ENCODE measurements at places on chromosomes 11 and 22. TPM values are rescaled to one million over a fixed set of nuclear protein-coding genes. Genes with fewer than 3 reads are reported as not detected.

DNA sequence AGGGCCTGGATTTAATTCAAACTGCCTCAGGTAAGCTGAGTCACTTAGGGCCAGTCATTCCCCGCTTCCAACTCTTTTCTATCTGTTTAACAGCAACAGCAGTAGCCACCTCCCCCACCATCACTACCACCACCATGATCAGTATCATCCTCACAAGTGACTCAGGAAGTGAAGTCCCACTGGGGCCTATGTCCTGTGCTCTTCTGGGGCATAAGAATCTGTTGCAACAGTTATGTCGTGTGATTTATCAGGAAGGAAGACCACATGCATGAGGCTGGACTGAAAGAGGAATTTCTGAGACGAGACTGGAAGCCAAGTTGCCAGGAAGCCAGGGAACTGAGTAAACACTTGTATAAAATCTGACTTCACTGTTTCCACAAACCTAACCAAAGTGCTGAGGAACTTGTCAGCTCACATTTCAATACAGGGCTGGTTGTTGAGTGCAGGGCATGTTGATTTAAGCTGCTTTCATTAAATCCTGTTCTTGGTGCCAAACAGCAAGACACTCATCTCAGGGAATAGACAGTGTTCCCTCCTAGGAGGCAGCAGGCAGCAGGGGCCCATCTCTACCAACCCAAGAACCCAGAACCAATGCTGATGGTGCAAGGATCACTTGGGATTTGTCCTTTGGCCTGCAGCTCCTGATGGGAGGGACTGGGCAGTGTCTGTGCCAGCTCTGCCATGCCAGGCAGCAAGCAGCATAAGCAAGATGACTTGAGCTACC is 226.7 kb upstream of the NARS2 start:
- peak; percentile 88 for DNase-seq

GRCh38 chr11:44572884-44573283 is 7.4 kb downstream of the CD82 start:
- DNase-seq, result no peak

DNA sequence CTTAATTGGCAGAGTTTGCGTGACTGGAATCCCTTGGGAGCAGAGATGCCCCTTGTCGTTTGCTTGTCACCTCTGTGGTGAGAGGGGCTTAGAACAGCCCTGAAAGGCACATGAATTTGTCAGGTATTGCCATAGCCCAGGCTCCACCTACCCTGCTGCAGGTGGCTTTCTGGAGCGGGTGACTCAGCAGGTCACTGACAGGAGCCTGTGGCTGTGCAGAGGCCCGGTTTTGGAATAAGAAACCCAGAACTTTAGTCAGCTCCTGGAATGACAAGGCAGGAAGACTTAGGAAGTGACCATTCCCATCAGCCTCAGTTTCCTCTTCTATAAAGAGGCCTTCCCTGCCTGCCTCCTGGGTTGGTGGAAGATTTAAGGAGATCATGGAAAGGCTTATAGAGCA is 539.7 kb downstream of the INSC start:
- DNase-seq, result no peak

GRCh38 chr11:87359401-87359800 is 321.7 kb downstream of the TMEM135 start:
- DNase-seq, result no peak

DNA sequence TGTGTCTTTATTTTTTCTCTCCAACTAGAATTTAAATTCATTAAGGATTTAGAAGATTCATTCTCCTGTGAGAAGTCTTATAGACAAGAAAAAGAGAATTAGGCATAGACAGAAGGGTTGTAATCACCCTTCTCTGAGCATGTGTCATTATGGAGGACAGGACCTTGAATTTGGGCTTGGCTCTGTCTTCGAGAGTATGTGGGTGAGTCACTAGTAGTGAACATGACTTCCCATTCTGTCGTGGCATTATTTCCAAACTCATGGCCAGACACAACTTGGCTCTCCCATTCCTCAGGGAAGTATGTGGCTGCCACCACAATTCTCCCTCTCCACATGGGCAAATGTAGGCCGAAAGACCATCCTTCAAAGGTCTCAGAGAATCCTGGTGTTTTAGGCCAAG is 14.3 kb upstream of the ANKK1 start:
- no peak for DNase-seq

NCF4 gene
- 5.7 TPM for total RNA-seq

Data from tongue (tissue), 3 donors.